Islet precursor cell (in vitro differentiated cells): ENCODE measurements at places on chromosomes 2 and 18.

- DNase-seq, result no peak
Observed at GRCh38 chr2:190387422-190387821, 20.7 kb upstream of the MFSD6 start.

GRCh38 chr2:37742286-37742685, 70.8 kb upstream of the CDC42EP3 start:
- no peak for DNase-seq

- peak; percentile 92 for DNase-seq
Observed at GRCh38 chr2:168348076-168348475, 100.7 kb upstream of the STK39 start.

GRCh38 chr18:47246027-47246971, 5.2 kb downstream of the SKOR2 start:
- DNase-seq, result no peak

GRCh38 chr2:165876712-165877111, 76.9 kb downstream of the TTC21B start:
- DNase-seq, result no peak
